ENCODE measurements at places on chromosomes 13 and 19.
A peak's percentile ranks its signal among the peaks of the same experiment; 100 is the strongest.

GRCh38 chr19:38852231-38853044 lies 2.7 kb upstream of the HNRNPL start:
- no peak for DNase-seq

DNA sequence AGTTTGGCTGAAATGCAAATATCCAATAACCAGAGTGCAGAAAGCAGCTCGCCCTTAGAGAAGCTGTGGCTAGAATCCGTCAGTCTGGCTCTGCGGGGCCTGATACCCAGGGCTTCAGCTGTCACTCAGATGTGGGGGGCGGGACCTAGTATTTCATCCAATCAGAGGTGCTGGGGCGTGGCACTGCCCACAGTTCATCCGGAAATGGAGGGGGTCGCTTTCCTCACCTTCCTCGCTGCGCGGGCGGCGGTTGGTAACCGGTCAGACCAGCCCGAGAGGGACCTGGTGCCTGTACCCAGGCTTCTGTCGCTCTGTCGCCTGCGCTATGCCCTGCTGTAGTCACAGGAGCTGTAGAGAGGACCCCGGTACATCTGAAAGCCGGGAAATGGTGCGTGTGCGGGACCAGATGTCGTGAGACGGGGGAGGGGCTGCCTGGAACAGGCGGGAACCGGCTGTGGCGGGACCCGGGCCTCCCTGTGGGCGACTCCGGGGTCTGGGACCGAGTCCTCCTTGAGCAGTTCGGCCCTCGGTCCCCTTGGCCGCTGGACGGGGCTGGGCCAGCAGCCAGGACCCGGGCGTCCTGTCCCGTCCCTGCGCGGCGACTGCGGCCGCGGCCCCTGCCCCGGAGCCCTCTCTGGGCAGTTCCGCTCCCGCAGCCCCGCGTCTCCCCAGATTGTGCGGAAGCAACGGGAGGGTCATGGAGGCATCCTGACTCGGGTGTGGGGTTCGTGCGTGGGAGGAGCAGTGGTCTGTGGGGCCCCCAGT lies at the start of gene ZNF700:
ZNF700 (plus strand) TSS at position 222 of the 765 bp plus-strand sequence; CDS start at position 326, 104 bp downstream.
- peak; percentile 67 for DNase-seq

DNA sequence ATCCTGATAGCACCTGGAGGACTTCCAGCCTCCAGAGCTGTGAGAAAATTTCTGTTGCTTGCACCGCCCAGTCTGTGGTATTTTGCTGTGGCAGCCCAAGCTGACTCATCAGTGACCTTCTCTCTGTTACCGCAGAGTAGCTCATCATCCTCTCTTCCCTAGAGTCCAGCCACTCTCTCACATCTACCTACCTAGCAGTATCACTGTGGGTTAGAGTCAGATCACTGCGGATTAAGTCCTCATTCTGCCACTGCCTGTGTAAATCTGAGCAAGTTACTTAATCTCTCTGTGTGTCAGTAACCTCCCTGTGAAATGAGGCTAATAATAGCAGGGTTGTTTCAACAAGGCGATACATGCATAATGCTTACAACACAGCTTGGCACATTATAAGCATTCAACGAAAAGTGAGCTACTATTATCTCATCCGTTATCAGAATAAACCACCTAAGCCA lies 40.3 kb upstream of the USPL1 start:
- DNase-seq: peak; percentile 78

- DNase-seq: peak; percentile 59
These were observed 92.1 kb downstream of the USP12 start for GRCh38 chr13:27079421-27079958.

- DNase-seq: no peak
These were observed 53.8 kb downstream of the RNF6 start for GRCh38 chr13:26168237-26168814.

- DNase-seq: no peak
These were observed 1.6 kb upstream of the TYROBP start for GRCh38 chr19:35909684-35910035.

GRCh38 chr19:4970558-4971423 lies 1.9 kb downstream of the KDM4B start:
- DNase-seq: no peak

DNA sequence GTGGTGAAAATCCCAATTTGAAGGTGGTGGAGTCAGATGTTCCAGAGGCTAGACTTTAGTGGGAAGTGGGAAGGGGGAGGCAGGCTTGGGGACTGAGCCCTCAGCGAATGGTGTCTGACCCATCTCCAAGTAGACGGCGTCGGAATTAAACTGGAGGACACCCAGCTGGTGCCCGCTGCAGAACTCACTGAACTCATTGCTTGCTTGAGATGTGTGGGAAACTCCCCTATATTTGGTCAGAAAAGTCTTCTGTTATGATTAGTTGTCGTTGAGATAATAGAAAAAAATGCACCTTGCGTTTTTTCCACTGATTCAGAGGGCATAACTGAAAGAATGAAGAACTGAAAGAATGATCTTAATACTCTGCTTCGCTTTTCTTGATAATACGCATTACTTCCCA lies 871 bp upstream of the ZNF583 start:
- no peak for DNase-seq

DNA sequence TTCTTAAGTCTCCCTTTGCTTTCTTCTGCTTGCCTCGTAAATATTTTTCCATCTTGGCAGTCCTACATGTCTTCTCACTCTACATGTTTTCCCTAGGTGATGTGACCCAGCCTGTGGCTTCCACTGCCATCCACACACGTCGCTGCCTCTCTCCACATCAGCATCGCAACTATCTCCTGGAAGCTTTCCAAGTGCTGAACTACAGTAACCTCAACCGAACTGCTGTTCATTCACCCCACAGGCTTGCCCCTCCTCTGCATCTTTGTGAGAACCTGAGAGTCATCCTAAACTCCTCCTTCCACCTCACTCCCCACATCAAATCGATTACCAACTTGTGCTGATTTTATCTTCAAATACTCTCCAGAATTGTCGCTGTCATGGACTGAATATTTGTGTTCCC lies 41.2 kb upstream of the USPL1 start:
- no peak for DNase-seq

DNA sequence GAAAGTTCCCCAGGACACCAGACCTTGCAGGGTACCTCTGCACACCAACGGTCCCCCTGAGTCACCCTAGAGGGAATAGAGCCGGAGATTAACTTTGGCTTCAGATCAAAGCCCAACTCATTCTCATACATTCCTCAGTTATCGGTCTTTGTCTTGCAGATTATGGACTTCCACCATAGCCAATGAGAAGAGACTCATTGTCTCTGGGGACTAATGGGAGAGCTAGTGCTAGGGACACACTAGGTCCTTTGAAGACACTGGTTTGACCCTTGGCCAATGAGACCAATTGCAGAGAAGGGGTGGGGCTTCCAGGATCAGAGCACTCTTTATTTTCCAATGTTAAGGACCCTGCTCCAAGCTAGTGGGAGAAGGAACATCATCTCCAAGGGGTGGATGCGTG lies 6.1 kb downstream of the KLK7 start:
- no peak for DNase-seq

- DNase-seq: no peak
These were observed 199.1 kb downstream of the DCT start for GRCh38 chr13:94280349-94280748.

DNA sequence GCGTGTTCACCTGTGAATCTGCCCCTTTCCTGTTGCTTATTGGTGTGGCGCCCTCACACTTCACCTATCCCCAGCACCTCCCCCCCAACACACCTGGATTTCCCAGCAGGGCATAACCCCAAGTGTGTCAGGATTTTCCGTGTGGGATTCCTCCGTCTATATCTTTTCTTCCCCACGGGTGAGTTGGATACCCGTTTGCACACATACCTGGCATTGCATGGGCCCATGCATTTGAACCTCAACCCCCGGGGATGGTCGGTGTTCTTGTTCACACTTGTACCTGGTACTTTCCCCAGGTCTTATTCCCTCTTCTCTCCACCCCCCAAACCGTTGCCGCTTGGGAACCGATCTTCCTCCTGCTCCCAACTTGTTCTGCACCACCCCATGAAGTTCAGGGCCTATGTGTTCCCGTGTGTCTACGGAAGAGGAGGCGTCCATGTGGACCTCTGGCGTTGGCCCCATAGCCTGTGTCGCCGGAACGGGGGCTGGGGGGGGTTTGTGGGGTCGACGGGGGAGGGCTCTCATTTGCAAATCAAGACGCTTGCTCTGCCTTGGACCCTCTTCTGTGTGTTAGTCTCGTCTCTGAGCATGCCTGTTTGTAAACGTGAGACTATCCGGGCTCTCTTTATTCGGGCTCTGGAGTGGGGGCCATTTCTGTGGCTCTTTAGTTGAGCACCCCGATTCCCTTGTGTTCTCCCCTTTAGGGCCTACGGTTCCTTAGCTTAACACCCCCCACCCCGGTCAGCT lies 1.7 kb downstream of the PRR12 start:
- no peak for DNase-seq

GRCh38 chr19:14409146-14410023 lies 9.8 kb downstream of the DDX39A start:
- no peak for DNase-seq

DNA sequence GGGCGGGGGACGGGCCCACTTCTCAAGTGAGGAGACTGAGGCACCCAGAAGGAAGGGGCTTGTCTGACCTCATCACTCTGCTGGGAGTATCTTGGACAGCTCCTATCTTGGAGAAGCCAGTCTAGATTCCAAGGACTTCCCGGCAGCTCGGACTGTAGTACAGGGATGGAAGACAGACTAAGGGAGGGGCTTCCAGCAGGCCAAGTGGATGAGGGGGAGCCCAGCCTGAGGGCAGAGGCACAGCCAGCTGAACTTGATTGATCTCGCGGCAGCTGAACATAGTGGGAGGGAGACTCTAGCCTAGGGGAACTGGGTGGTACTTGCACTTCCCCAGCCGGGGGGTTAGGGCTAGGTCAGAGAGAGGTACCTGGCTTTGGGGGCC lies 711 bp downstream of the CILP2 start:
- no peak for DNase-seq

DNA sequence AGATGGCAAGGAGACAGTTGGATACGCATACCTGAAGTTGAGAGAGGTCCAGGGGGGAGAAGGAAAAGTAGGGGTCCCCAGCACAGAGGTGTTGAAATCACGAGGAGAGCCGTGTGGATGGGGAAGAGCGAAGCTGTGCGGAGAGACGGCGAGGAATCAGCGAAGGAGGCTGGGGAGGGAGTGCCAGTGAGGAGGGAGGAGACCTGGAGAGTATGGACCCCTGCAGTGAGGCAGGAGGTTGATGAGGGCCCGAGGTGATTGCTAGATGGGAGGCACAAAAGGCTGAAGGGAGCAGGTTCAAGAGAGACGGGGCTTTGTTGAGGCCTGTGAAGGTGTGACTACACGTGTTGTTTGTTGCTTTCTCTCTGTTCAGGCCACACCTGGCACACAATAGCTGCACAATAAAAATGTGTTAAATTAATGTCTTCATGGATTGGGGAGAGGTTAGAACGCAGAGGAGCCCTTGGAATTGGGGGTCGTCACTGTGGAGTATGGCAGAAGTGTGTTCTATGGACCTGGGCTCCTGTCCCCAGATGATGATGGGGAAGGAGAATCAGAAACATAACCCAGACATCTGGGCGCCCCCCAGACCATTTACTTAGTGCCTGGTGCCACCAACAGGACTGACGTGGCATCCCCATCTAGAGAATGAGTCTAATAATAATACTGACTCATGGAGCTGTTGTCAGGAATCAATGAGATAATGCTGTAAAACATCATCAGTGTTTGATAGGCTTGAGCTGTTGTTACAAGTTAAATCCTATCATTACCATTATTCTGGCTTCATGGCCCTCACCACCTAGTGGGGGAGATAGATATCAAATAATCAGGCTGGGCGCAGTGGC lies 137.5 kb downstream of the SIPA1L3 start:
- no peak for DNase-seq

- peak; percentile 80 for DNase-seq
These were observed 25.5 kb upstream of the DGKH start for GRCh38 chr13:42022796-42023493.

DNA sequence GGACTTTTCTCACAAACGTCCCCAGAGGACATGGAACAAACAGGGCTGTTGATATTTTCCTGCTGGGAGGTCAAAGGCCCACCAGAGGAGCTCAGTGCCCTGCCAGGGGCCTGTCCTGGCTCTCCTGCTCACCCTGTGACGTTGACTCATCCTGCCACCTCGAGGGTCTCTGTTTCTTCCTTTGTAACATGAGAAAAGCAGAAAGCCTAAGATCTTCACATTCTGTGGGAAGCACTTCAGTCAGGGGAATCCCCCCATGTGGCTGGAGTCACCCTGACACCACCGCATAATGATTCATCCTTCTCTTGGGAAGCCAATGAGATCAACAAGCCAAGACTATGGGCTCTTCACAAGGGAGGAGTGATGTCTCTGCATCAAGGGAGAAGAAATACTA lies 147.9 kb downstream of the KATNAL1 start:
- DNase-seq: peak; percentile 82

DNA sequence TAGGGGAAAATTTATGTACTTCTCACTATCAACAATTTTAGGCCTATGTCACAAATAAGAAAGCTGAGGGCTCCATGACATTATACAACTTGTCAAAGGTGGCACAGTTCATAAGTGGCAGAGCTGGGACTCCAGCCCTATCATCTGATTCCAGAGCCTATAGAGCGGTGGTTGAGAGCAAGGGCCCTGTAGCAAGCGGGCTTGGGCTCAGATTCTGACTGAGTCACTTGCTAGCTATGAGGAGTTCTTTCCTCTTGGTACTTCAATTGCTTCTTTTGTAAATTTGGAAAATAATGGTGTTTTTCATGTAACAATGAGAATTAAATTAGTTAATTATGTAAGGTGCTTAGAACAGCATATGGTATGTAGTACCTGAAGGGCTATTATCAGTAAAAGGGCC lies 28.7 kb upstream of the FAM216B start:
- DNase-seq: no peak
